ENCODE measurements at places on chromosomes 12 and 14.

DNA sequence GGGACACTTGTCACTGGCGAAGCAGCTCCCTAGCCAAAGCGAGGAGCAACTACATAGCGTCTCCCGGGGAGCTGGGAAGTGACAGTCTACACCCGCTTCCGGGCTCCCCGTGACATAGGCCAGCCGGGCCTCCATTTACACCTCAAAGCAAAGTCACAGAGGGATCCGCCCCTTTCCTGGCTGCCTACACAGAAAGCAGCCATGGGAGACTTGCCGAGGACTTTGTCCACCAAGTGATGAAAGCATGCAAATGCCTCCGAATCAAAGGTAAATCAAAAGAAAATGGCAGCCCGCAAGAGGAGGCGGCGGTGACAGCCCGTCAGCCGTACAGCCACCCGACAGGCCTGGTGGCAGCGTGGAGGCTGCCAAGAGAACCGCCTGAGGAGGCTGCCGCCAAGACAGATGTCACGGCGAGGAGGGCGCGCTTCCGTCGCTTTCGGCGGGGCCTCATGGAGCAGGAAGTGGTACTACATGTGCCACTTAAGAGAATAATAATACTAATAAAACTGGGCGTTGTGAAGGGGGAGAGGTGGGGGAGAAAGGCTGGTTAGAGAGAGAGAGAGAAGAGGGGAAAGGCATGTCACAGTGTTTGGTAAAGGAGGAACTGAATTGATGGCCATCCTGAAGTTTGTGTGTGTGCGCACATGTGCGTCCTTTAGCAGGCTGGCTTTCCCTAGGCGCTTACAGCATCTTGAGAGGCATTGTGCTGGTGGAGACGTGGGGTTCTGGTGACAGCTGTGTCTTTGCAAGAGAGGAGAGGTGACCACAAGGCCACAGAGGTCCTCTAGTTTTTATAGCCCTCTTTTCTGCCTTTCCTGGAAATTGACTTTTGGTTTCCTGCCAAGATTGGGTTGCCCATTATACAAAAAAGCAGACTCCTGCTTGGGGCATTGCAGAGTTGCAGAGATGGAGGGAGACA lies 661.7 kb downstream of the VRK1 start:
- no peak for DNase-seq

GRCh38 chr14:30162066-30162465 lies 234.4 kb upstream of the PRKD1 start:
- no peak for DNase-seq

DNA sequence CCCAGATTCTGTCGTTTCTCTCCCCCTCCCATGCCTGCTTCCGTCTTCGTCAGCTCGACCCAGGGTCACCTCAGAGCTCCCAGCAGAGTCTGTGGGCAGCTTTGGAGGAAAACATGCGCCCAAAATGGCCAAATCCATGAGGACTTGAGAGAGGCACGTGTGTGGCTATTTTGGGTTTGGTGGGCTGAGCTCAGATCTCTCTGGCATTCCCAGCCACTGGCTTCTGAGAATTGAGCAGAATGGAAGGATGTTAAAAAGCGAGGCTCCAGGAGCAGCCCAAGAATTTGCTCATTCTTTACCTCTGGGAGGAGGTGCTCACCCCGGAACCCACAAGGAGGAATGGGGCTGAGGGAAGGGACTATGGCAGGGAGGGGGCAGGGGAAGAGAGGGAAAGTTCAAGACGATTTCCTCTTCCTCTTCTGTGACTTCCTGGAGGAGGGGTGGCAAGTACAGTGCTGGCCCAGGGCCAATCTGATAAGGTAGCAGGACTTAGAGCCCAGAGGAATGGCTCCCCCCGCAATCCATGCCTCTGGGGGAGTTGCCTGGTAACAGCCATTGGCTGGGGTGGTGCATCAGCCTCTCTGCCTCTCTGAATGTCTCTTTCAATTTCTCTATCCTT lies 20.1 kb downstream of the TSPAN9 start:
- DNase-seq: peak; percentile 63

GRCh38 chr12:65756956-65757511 lies 67.2 kb upstream of the HMGA2 start:
- no peak for DNase-seq

DNA sequence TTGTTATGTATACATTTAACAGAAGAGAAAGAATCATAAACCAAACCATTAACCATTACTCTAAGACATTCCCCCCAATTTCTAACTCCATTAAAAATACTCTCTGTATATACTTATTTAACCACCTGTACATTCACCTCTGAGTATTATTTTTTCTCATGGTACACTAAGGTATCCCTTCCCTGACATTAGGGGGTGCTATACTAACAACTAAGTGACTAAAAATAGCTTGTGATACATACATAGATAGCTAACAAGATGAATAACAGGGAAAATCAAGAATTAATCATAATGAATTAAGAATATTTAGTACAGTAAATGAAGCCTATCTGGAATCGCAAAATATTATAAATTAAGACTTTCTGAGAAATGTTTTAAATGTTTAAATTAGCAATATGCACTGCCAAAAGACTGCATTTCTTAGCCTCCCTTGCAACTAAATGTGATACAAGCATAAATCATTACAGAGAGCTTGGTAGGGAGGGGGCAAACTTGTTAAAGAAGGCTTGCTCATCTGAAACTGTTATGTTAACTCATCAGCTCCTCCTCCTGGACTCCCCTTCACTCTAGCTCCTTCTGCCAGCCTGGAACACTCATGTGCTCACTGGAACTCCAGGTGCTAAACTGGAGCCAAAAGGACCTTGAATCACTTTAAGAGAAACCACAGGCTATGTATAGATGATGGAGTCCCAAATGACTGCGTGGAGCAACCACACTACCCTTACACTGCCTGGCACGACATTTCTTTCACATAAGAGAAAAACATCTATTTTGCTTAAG lies 14.9 kb downstream of the C2CD5 start:
- DNase-seq: peak; percentile 32

- DNase-seq: no peak
Observed at GRCh38 chr12:27711967-27712366, 1.3 kb downstream of the MRPS35 start.

- no peak for DNase-seq
Observed at GRCh38 chr14:91229005-91229382, 15.5 kb downstream of the GPR68 start.

DNA sequence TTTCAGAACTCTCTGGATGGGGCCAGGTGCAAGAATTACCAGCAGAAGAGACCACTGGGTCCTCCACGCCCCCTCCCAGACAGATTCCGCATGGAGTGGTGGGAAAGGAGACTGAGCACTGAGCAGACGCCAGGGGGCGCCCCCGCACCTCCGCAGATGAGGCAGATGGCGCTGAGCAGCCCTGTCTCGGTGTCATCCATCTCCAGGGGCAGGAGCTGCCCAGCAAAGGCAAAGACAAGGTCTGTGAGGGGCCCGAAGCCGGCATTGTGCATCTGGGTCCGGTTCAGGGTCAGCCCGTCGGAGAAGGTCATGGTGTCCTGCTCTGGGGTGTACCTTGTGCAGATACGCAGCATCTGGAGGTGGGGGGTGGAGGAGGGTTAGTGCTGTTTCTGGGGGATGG lies 6.3 kb upstream of the ITGB7 start:
- DNase-seq: peak; percentile 76

DNA sequence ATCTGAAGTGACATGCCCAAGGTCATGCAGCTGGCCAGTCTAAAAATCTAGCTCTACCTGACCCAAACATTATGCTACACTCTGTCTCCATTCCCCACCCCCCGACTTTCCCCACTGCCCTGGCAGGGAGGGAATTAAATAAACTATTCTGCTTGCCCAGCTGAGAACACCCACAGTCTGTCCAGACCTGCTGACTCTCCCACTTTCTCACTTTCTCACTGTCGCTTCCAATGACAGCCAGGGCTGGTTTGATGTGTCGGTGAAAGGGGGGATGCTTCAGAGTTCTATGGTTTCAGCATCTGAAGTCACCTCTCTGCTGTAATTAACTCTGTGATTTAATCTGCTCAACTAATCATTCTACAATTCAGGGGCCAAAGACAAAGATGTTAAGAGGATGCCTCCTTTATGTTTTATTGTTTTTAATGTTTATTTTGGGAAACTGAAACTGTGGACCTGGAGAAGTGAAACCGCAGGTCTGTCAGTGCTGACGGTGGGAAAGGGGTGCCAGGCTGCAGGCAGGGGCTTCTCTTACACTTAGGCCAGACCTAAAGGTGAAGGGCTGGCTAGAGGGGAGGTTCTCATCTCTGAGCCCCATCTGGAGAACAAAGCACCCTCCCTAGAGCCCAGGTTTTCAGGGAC lies 8.1 kb upstream of the MSI1 start:
- no peak for DNase-seq

DNA sequence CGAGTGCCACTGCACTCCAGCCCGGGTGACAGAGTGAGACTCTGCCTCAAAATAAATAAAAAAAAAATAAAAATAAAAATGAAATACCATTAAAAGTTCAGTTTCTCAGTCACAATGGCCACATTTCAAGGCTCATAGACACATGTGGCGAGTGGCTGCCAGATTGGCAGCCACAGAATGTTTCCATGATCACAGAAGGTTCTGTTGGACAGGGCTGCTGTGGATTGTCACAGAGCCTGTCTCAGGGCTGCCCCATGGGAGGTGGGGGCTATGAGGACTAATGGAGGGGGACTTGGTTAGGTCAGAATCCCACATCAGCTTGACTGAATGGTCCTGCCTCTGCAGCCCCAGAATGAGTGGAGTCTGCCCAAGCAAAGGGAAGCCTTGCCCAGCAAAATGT lies 3.8 kb upstream of the PLA2G1B start:
- DNase-seq: no peak

DNA sequence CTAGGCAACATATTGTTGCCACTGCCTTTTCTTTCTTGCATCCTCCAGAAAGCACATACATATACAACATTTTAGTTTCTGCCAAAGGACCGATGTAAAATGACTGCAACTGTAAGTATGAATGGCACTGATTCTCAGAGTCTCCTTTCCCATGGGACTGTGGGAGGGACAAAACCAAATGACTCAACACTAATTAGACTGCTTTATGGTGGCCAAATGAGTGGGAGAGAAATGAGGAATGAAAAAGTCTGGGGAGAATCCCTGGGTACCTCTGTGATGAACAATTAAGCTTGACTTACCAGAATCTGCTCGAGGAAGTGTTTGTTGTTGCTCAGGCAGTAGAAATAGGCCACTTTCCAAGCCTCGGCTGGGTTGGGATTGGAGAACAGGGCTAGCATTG lies 10.1 kb downstream of the ZFYVE26 start:
- no peak for DNase-seq

DNA sequence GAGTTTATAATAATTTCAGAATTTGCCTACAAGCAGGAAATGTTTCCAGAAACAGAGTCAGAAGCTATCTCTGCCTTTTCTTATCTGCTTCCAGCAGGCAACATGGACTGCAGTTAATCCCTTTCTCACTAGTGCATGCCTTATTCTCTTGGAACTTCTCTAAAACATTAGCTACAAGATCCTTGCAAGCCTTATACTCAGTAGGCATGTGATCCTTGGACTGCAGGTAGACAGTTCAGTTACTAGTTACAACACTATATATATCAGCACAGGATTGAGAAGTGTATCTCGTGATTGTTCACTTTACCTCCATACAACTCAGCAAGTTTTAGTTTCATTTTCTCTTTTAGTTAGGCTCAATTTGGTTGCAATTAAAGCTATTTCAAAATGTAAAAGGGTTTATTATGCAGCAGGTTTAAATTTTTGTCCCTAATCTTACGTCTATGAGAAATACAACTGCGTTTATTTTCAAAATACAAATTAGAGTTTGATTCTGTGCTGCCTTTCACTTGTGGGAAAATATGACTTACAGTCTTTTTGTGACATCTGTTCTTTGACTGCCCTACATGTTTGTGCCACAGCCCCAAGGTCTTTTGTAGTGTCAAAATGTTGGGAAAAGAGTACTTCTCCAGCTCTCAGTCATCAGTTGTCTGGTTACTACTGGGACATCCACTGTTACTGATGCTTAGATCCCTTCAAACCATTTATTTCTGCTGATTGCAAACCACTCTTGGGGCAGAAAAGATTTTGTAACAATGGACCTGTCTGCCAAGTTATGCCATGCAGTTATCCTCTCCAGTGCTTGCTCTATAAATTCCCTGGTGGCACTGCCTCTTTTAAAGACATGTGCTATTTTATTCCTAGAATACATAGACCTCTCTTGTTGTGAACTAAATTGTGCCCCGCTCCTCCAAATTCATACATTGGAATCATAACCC lies 709.0 kb upstream of the FOXG1 start:
- no peak for DNase-seq

- no peak for DNase-seq
Observed at GRCh38 chr14:101018561-101019290, 115.2 kb upstream of the RTL1 start.

- no peak for DNase-seq
Observed at GRCh38 chr12:108614639-108615038, 16.8 kb upstream of the TMEM119 start.

GRCh38 chr12:24681570-24681969 lies 267.3 kb downstream of the BCAT1 start:
- no peak for DNase-seq

GRCh38 chr14:58639842-58640484 lies 2.2 kb downstream of the DACT1 start:
- DNase-seq: peak; percentile 58

DNA sequence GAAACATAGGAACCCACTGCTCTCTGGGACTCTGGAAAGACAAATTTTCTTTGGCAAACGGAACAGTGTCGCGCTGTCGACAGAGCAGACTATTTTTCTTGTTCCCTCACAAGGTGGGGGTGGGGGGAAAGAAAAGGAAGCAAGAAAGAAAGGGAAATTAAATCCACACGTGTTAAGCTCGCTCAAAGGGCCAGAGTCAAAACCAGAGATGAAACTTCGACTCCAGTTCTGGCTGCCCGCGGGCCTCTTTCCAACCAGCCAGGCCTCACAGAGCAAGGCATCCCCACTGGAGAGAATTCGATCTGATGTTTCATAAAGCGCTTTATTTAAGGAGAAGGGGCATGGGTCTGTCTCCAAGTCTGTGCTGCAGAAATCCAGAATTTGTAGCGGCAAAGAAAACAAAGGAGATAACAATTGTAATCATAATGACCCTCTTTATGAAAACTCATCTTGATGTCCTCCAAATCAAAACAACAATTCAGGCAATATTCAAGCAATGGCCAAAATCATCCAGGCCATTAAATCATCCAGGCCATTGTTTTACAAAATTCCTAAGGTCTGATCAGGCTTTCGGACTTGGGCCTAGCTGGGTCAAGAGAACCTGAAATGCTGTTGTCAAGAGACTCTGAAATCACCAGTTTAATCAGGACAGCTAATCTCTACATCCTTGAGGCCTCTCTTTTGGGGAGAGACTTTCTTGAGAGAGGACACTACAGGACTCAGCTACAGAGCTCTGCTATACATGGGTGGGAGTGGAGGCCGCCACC lies 5.3 kb upstream of the TBX5 start:
- no peak for DNase-seq

DNA sequence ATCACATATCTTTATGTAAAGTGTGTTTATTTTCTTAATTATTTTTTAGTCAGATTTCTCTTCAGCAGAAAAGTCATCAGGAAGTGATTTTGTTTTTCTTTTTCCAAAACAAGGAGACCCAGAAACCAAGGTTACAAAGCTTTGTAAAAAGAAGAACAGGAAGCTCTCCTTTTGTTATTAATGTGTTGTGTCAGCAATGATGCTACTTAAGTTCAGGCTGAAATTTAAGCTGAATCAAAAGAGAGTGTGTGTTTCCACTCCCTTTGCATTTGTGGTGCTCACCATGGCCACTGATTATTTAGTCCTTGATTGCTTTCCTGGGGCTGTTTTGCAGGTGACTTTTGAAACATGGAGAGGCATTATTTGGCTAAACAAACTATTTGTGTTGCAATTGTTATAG lies 155.3 kb upstream of the ATP2B1 start:
- no peak for DNase-seq

Data from LoVo (cell line).